Forelimb muscle (tissue), 1 donor: ENCODE measurements at places on chromosomes 4 and X.

DNA sequence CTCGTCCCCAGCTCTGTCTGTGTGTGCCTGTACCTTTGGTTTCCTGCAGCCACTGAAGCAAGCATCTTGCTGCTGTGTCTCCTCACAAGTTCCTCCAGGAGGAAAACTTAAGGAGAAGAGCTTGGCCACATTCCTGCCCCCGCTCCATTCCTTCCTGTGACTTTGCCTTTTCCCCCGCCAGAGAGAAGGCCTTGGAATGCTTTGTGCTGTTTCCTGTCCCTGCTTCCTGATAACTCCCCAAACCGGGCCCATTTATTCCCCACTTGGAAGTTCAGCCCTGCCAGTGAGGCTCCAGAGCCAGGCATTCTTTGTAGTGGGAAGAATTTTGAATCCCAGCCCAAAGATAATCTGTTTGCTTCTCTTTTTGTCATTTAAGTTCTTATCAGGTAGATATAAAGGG lies 33.1 kb downstream of the SMIM10L2A start:
- DNase-seq, result no peak

- no peak for DNase-seq
Measured at GRCh38 chr4:40258627-40259026, 61.8 kb downstream of the RHOH start.

DNA sequence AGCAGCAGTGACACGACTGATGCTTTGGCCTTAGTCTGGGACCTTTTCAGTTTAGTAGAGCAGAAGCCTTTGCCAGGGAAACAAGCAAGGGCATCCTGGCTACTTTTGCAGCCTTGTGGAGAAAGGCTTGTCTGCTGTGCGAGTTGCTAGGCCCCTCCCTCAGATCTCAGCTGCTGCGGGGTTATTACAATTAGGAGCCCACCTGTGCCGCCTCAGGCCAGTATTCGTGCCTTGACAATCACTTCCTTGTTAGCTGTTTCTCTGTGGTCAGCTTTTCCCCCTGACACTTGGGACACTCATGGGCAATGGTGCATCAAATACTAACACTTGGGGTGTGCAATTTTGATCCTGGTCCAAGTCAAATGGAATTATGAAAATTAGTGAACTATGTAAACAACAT lies 67.9 kb downstream of the SH2D1A start:
- no peak for DNase-seq

DNA sequence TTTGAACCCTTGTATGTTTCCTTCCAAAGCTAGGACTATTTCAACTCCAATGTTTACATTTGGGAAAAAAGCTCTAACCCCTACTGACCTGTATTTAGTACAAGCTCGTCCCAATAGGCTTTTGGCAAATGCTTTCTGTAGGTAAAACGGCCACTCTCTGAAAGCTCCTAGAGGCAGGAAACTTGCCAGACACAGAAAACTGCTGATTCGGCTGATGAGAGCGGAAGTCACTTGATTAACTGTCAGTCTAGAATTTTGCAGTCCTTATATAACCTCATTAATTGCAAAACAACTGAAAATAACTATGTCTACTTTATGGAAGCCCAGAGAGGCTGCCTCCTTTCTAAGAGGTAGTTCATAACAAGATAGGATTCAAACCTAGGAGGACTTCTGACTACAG lies 108.1 kb downstream of the TSPAN7 start:
- no peak for DNase-seq

DNA sequence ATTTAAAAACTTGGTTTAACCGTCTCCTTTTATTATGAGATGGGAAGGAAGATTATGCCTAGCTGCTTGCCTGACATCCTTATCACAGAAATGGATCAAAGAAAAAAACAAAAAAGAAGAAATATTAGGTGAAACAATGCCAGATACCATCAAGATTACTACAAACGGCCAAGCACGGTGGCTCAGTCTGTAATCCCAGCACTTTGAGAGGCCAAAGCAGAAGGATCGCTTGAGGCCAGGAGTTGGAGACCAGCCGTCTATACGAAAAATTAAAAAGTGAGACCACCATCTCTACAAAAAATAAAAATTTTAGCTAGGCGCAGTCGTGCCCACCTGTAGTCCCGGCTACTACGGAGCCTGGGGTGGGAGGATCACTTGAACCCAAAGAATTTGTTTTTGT lies 2.3 kb downstream of the FRYL start:
- no peak for DNase-seq

GRCh38 chr4:37632836-37633235 lies 53.3 kb downstream of the RELL1 start:
- DNase-seq, result no peak

GRCh38 chr4:146465628-146466027 lies 56.1 kb downstream of the SLC10A7 start:
- no peak for DNase-seq

DNA sequence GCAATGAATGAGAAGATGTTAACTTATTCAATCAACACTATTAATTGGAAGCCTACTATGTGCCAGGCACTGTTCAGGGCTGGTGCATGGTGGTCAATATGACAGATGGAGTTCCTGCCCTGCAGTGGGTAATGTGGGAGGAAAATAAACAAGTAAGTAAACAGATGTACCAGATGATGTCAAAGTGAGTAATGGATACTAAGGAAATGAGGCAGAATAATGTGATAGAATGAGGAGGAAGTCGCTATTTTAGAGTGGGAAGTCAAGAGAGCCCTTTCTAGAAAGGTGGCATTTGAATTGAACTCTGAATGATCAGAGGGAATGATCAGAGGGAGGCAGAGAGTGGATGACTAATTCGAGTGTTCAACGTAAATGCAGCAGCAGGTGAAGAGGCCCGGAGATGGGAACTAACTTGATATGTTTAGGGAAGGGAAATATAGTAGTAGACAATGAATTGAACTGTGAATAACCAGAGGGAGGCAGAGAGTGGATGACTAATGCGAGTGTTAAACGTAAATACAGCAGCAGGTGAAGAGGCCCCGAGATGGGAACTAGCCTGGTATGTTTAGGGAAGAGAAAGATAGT lies 48.3 kb downstream of the HMGB3 start:
- DNase-seq, result no peak

DNA sequence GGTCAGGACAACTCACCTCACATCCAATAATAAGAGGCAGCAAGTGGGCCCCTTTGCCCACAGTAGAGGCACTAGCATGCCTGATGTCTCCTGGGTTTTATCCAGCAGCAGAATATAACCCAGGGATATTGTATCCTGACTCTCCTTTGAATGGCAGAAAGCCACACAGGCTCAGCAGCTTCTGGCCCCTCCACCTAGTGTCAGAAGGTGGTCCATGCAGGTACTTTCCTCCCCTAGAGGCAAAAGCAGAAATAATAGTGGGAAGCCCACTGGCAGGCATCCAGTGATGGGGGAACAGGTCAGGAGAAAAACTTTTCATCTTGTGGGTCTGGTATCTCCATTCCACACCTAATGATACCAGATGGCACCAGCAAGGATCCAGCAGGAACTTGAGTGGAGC lies 75.5 kb upstream of the IRS4 start:
- no peak for DNase-seq

DNA sequence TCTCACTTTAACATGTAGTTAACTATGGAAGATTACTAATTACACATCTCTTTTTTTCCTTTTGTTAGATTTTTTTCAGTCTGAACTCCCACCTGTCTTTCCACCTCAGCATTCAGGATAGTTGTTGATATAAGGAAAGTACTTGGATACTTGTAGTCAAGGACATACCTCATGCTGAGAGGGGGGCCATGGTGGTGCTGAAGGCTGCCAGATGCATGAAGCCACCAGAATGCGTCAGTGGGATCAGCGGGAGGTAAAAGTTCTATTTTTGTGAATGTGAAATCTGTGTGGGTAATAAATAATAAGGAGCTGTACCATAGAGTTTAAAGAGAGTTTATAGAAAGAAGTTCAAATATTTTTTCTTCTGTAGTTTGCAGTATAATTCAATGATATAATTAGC lies 13.1 kb upstream of the NDST4 start:
- no peak for DNase-seq

DNA sequence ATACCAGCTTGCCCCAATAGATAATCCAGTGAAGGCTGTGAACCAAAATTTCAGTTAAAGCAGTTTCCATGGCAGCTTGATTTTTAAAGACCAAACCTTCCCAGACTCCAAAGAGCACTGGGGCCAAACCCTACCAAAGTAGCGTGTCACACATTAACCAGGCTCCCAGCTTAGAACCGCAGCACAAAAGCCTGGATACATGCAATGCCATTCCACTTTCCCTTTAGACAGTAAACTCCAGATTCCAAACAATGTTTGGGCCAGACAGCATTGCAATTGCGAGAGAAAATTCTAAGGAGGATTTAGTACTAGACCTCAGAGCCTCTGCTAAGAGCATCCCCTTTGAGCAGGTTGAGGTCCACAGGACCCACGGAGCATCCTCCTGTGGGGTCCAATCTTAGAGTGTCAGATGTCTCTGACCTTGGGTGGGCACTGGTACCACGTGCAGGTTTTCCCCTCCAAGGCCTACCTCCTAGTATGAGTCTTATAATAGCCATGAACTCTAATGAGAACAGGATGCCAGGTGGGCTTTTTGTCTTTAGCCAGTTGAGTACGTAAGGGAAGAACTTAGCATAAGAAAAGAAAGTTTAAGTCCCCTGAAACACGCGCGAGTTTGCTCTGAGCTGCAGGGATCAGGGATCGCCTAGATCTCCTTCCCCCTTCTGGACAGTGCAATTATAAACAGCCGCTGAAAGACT lies 38.8 kb downstream of the MGARP start:
- no peak for DNase-seq

DNA sequence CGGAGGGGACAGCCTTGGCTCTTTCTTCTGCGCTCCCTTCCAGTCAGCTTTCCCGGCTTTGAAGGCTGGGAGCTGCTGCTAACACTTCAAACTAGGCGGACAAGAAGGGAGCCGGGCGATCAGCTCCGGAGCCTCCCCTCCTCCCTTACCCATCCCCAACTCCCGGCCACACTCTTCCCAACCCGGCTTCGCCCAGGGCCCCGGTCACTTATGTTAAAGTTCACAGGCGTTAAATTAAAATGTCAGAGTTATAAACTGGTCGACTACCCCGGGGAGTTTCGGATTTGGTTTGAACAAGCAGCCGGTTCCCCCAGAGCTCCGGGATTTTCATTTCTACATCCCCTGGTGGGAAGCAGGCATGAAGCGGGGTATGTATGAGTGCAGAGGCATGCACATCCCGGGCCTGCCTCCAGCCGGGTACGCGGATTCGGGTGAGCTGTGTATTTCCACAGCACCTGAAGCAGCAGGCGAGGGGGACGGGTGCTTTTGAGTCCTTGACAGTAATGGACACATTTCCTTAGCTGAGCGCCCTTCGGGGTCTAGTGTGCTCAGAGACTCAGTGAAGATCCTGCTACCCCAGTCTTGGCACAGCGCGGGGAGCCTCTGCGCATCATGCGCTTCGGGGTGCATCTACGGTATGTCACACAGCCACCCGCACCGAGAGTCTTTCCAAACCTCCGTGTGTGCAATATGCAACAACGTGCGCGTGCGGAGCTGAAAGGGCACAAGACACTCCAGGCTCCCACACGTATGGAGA lies 880 bp downstream of the UNC5C start:
- no peak for DNase-seq

DNA sequence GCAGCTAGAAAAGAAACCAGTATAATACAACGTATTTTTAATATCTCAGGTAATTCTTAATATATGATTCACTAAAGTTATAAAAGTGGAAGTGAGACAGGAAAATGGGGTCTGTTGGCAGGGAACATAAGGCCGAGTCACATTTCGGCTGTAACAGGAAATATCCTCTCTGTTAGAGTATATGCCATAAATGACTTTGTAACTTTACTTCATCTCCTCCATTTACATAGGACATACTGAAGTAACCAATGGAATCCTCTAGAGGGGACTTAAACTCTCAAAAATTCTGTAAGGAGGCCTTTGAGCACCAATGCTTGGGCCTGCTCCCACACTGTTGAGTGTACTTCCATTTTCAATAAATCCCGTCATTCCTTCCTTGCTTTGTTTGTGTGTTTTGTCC lies 71.3 kb downstream of the ANKRD17 start:
- DNase-seq, result no peak

DNA sequence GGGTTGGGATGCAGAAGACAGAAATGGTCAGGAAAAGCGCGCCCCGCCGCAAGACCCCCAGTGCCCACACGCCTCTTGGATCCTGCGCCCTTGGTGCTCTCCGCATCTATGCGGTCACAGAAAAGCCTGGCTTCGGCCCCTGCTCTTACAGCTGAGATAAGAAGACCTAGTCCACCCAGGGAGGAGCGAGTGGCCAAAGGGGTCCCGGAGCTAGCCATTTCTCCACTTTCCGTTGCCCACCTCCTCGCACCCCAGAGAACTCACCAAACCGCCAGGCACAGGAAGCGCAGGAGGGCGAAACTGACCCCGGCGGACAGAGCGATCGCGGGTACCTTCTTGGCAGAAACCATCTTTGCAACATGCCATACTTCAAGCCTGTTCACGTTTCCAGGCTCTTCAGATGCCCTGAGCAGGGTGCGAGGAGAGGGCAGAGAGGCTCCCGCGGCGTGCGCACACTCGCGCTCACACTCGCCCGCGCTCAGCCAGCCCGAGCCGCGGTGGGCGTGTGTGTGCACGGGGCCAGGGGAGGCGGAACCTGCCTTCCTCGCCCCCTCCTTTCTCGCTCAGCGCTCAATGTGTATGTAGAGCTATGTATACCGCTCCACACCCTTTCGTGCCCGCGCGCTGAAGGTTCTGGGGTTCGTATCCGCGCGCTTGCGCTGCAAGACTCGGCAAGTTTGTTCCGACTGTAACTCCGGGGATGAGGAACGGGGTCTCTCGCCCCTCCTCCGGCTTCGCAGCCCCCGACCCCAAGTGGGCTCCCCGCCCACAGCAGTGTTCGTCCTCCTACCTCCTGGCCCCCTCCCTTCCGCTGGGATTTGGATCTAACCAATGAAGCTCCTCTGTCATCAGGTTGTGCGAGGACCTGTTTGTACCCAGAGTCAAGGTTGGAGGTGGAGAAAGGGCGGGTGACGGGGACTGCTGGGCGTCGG lies at the start of gene GABRA4:
GABRA4 (minus strand) TSS at position 507 of the 932 bp plus-strand sequence; CDS start at position 350, 157 bp downstream.
- no peak for DNase-seq

DNA sequence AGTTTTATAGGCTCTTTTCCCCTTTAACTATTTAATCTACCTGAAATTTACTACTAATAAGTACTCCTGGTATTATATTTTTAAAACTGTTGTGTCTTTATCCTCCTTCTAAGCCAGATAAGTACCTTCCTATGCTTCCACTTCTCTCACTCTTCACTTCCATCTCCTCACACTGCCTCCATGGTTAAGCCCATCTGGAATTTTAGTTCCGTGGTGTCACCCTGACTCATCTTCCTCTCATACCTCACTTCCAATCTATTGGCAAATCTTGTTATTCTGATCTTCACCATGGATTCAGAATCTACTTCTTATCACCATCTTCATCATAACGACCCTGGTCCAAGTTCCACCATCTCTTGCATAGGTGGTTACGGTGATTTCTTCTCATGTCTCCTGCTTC lies 32.7 kb upstream of the DAPP1 start:
- no peak for DNase-seq

- DNase-seq, result no peak
Measured at GRCh38 chrX:6599230-6599860, 64.4 kb upstream of the VCX3A start.
